ENCODE measurements at places on chromosomes 2 and 18. TPM values are rescaled to one million over a fixed set of nuclear protein-coding genes. Genes with fewer than 3 reads are reported as not detected.
A peak's percentile ranks its signal among the peaks of the same experiment; 100 is the strongest.

- peak; percentile 93 for DNase-seq
These were observed 84.0 kb upstream of the PELI1 start for GRCh38 chr2:64228126-64228678.

DNA sequence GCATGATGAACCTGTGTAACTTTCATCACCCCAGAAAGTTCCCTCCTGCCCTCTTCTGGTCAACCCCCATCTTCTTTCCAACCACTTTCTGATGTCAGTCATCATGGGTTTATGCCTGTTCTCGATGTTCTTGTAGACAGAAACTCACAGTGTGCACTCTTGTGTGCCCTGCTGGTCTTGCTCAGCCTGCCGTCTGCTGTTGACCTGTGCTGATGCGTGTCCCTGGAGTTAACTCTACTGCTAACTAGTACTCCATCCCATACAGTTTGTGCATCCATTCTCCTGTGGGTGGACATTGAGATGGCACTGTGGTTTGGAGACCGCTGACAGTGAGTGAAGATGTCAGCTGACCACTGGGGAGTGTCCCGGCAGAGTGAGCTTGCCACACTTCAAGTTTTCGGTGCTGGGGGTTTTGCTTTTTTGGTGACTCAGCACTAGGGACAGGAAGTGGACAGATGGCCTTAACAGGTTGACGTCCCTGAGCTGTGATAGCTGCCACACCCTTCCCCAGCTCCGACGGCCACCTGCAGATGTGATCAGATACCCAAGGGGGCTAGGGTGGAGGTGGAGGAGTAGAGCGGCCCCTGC lies 14.8 kb downstream of the KLHL29 start:
- no peak for DNase-seq

DNA sequence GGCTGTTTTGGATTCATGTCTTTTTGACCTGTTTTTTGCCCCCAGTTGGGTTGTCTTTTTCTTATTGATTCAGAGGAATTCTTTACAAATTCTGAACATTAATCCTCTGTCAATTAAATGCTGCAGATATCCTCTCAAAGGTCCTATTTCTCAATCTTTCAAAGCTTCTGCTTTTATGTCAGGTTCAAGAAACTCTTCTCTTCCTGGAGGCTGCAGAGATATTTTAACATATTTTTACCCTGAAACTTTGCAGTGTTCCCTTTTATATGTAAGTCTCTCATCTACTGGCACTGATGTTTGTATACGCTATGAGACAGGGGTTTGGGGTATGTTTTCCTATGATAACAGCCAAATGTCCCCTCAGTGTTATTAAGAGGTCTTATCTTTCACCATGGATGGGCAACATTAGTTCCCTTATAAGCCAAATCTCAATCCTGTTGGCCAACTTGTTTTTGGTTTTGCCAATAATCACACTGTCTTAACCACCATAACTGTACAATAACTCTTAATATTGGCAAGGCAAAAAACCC lies 159.3 kb downstream of the HDAC4 start:
- no peak for DNase-seq

DNA sequence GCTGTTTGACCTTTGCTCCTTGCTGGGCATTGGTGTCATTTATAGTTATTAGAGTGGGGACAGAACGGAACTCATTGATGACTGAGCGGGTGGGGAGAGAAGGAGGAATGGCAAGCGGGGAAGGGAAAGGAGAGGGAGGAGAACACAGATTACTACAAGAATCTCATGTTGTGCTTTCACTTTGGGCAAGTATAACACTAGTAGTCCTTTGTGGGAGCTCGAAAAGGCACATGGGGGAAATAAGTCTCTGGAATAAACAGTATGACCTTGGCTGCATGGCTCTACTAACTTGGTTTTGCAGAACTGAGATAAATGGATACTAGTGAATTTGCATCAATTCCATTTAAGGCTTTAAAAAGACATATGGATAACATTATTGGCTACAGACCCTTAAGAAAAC lies 161.7 kb upstream of the NABP1 start:
- DNase-seq, result no peak

Gene ZC3H15
- total RNA-seq, result 25.8 TPM
